GM12864 (cell line): ENCODE measurements at places on chromosomes 11 and 22.

GRCh38 chr11:5857590-5857989 is at the start of gene OR52E8:
OR52E8 (minus strand) TSS chr11:5857690; CDS start chr11:5857690, 0 bp downstream.
- DNase-seq: no peak

DNA sequence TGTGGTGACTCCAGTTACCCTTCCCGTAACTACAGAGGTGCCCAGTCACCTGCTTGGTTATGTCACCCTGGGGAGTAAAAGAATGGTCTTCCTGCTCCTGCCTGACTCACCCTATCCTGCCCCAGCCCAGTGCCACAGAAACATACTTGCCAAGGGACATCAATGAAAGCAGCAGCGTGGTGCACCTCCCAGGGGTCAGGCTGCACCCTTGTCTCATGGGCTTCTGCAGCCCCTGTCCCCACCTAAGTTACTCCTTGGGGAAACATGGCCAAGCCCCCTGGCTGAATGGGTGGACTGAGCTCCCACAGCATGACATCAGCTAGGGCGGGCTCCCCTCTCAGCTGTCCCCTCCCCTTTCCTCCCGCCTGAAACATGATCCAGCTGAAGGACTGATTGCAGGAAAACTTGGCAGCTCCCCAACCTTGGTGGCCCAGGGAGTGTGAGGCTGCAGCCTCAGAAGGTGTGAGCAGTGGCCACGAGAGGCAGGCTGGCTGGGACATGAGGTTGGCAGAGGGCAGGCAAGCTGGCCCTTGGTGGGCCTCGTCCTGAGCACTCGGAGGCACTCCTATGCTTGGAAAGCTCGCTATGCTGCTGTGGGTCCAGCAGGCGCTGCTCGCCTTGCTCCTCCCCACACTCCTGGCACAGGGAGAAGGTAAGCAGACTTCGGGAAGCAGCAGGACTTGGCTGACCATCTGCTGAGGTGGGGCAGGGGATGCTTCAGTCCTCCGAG is at the start of gene HTR3A:
Gene HTR3A, plus strand, starts transcription at position 368 of the 730 bp plus-strand sequence. Its CDS starts 218 bp downstream, at position 586.
- DNase-seq: no peak

DNA sequence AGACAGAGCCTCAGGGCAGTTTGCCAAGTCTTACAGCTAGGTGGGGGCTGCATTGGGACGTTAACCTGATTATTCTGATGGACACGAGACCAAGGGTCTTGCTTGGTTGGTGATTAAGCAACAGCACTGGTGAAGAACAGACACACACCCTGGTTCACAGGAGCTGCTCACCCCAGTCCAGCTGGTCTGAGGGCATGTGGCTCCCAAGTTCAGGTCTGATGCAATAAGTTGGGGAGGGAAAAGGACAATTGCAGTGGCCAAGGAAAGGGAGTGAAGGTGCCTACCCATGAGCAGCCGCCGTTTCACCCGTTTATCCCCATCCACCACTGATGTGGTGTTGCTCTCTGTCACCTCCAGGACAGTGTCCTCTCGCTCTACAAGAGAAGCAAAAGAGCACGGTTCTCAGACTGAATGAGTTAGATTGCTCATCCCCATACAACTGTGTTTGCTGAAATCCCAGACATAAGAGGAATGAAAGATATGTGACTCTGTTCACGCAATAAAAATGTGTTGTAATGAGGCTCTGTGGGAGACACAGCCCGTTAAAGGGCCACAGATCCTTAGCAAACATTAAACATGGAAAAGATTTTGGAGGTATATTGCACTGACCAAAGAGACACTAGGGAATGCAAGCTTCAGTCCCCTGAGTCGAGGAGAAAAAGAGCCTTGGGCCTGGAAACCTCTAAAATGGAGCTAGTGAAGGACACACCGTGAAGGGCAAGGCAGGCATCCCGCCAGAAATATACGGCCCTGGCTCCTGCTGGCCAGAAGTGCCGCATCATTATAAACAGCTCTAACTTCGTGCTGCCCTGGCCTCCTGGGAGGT is 25.6 kb downstream of the SCUBE2 start:
- no peak for DNase-seq

DNA sequence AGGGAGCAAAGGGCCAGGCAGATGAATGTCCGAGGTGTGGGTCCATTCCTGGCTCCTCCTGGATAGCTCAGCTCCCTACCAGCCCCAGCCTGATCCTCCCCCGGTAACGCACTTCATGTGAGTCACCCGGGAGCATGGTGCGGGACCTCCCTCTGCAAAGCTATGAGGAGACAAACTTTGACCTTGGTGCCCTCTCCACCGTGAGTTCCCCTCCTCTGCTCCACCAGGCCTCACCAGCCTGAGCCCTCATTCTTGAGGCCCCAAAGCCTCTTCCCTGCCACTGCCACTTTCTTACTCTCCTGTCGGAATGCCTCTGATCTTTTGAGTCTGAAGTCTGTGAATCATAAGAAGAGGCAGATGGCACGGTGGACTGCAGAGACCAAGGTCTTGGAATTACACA is 37.4 kb upstream of the CD82 start:
- no peak for DNase-seq

DNA sequence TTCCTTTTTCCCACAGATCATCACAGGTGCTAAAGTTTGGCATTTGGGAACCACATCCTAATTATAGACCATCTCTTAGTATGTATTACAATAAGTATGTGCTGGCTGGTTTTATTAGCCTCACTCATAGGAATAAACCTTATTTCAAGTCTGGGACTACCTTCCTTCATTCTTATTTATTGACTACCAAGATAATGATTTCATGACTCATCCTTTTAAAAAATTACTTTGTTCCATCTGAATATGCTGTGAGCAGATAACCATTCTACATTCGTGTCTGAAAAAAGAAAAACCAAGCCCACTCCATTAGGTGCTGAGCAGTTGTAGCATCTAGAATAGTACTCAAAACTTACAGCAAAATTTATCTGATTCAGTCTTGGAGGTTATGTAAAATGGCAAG is 12.3 kb downstream of the TNRC6B start:
- DNase-seq: no peak

DNA sequence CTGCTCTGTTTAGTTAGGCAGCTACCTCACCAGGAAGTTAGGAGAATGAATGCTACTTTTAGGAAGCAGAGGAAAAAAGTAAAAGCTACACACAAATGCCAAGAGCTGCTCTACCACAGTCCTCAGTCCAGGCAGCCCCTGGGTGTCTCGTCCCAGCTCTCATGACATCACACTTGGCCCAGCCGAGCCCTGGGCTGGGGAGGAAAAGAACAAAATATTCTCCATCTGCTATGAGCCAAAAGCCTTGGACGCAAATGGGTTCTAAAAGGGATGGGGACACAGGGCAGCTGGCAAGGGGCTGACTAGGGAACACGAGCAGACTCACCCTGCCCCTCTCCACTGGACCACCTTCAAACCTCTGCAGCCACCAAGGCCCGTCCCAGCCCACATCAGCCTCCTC is 26.1 kb downstream of the TMEM184B start:
- DNase-seq: no peak

GRCh38 chr22:22122348-22123117 is 122.1 kb upstream of the VPREB1 start:
- no peak for DNase-seq

DNA sequence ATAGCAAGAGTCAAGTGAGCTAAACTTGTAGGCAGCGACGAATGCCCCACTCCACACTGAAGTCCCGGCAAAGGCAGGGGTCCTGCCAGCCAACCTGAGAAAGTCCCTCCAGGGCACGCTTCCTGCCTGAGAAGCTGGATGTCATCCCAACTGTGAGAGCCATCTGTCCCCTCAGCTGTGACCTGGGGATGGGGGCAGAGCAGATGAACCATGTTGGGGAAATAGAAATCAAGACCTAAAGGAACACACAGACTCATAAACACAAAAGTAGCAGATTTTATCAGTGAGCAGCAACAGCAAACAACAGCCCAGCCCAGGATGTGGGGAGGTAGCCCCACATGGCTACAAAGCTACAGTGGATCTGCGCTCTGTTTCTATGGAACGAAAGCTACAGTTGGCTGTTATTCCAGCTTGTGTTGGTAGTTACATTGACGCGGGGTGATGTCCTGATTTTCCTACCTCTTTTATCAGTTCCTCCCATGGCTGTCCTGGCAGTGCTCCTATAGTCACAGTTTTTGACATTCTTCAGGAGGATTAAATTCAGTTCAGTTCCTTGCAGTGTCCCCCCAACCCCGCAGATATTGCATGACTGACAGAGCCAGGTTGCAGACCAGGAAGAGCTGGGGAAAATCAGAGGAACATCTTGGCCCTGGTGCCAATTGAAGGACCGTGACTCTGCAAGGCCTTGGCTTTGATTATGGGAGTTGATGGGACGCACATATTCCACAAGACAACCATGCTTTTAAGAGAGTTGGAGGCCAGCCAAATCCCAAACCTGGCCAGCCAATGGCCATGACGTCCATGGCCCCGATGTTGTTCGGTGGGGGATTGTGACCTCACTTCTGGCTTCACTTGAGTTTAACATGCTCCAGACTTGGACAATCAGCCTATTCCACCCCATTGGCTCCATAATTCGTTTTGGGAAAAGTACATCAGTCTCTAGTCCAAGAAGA is 14.6 kb downstream of the MRGPRD start:
- no peak for DNase-seq

- no peak for DNase-seq
Measured at GRCh38 chr11:9990221-9990973, 303.6 kb downstream of the SBF2 start.

DNA sequence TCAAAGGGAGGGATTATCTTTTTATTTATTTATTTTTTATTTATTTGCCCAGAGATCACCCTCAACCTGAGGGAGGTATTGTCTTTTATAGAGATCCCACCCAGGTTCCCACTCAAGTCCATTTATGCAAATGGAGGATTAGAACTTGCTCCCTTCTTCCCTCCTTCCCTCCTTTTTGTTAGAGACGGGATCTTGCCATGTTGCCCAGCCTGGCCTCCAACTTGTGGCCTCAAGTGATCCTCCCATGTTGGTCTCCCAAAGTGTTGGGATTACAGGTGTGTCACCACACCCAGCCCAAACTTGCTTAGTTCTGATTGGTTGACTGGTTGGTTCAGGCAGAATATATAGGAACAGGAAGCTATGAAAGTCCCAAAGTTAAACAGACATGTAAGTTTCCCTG is 51.9 kb downstream of the HIPK3 start:
- no peak for DNase-seq

DNA sequence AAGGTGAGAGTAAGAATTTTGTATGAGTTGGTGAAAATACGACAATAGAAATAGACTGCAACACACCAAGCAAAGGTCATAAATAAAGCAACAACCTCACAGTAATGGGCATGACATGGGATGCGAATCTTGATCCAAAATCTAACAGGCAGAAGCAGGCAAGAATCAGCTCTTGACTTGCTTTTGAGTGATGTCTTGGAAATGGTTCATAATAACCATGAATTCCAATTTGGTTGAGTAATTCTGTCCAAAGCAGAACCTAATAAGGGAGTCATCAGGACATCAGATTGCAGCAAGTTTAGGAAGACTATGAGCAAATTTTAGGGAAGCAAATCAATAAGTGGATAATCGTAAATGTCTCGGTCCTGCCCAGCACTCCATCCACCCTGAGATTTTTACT is 224.0 kb upstream of the ISX start:
- no peak for DNase-seq

GRCh38 chr22:40363059-40363458 is 7.3 kb upstream of the SGSM3 start:
- no peak for DNase-seq
